CD8-positive, alpha-beta memory T cell (primary cell): ENCODE measurements at places on chromosomes 4 and X. TPM values are rescaled to one million over a fixed set of nuclear protein-coding genes. Genes with fewer than 3 reads are reported as not detected.

DNA sequence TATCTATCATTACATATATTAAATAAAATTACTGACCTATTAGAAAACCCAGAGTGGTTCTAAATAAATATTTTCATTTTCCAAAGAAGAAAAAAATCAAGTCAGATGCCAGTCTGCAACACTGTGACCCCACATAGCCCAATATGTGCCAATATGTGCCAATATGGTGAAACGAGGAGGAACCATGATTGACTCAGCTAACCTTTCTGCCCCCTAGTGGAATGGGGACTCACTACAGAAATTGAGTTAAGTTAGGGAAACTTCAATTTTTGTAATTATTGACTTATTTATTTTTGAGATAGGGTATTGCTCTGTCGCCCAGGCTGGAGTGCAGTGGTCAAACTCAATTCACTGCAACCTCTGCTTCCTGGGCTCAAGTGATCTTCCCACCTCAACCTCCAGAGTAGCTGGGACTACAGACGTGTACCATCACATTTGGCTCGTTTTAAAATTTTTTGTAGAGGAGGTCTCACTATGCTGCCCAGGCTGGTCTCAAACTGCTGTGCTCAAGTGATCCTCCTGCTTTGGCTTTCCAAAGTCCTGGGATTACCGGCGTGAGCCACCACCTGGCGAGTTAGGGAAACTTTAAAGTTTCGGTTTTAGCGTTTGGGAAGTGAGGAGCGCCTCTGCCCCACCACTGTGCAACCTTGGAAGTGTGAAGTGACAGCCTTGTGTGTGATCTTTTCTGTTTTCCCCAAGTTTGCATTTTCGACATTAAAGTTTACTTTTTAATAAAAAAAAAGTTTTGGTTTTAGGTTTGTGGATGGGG, 116.8 kb upstream of the SHISA3 start:
- DNase-seq = no peak
- peaks cover 6% of the 10 kb centered on the region for H3K4me1 ChIP-seq
- no peaks in the 10 kb centered on the region for H3K36me3 ChIP-seq
- H3K27me3 ChIP-seq = peaks cover 5% of the 10 kb centered on the region

GRCh38 chr4:8850074-8850829, 21.4 kb downstream of the HMX1 start:
- no peak for DNase-seq
- H3K27me3 ChIP-seq = peaks cover 12% of the 10 kb centered on the region
- no peak overlapping the region for H3K27ac ChIP-seq
- H3K4me1 ChIP-seq = no peaks in the 10 kb centered on the region
- no peaks in the 10 kb centered on the region for H3K36me3 ChIP-seq

DNA sequence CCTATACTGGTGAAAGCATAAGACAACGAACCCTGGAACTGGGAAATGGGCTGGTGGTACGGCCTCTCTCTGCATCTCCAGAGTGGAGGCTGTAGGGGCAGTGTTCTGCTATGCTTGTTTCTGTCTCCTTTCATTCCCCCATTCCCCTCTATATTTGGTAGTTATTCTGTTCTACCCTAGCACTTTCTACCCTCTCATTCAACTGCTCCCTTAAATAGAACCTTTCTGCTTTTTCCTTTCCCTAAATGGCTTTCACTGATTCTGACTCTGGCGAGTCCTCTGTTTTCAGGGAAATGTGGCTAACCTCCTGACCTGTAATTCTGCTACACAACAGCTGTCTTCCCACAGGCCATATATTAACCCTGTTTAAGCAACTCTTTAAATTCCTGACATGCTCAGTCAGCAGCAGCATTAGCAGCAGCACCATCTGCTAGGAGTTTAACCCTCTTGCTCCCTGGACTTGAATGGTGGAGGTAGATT, 94.2 kb downstream of the CXCL13 start:
- no peak overlapping the region for H3K27ac ChIP-seq
- no peaks in the 10 kb centered on the region for H3K27me3 ChIP-seq
- DNase-seq = no peak
- no peaks in the 10 kb centered on the region for H3K4me1 ChIP-seq
- no peak overlapping the region for H3K4me3 ChIP-seq

Gene COL4A5
- total RNA-seq = not detected

Gene TRIML1
- not detected for total RNA-seq
